Activated CD4-positive, alpha-beta memory T cell treated with anti-CD3 and anti-CD28 coated beads, Interleukin-2, amount 10 ng/mL, durations not matched to agents 7 days and 5 days (primary cell): ENCODE measurements at places on chromosomes 16 and 17. TPM values are rescaled to one million over a fixed set of nuclear protein-coding genes. Genes with fewer than 3 reads are reported as not detected.

- H3K27me3 ChIP-seq, result no peaks in the 10 kb centered on the region
- peak overlapping the region; percentile 95 for H3K4me3 ChIP-seq
- DNase-seq, result no peak
- peaks cover 52% of the 10 kb centered on the region for H3K4me1 ChIP-seq
- H3K27ac ChIP-seq, result peak overlapping the region; percentile 95
- H3K36me3 ChIP-seq, result peaks cover 15% of the 10 kb centered on the region
Observed at GRCh38 chr17:49359990-49360795, 1.9 kb downstream of the ZNF652 start.

GRCh38 chr16:58789351-58789750 is 55.2 kb upstream of the GOT2 start:
- no peak for DNase-seq
- H3K36me3 ChIP-seq, result no peaks in the 10 kb centered on the region
- H3K27me3 ChIP-seq, result peaks cover 6% of the 10 kb centered on the region
- no peak overlapping the region for H3K4me3 ChIP-seq
- no peak overlapping the region for H3K27ac ChIP-seq

DNA sequence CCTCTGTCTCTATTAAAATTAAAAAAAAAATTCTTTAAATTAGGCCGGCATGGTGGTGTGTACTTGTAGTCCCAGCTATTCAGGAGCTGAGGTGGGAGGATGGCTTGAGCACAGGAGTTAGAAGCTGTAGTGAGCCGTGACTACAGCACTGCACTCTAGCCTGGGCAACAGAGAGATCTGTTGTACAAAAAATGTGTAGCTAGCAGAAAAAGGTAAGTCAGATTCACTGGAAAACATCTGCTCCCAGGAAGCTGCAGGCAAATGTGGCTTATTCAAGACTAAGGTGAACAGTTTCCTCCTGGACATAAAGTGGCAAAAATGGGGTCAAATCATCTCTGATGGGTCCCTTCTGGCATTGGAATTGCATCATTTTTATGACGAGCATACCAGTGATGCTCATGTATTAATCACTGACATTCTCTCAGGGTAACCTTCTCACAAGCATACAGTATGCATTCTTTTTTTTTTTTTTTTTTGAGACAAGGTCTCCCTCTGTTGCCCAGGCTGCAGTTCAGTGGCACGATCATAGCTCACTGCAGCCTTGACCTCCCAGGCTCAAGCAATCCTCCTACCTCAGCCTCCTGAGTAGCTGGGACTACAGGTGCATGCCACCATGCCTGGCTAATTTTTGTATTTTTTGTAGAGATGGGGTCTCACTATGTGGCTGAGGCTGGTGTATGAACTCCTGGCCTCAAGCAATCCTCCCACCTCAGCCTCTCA is 48.7 kb downstream of the CPPED1 start:
- no peaks in the 10 kb centered on the region for H3K27me3 ChIP-seq
- no peak overlapping the region for H3K27ac ChIP-seq
- DNase-seq, result no peak
- H3K36me3 ChIP-seq, result peaks cover 13% of the 10 kb centered on the region

DNA sequence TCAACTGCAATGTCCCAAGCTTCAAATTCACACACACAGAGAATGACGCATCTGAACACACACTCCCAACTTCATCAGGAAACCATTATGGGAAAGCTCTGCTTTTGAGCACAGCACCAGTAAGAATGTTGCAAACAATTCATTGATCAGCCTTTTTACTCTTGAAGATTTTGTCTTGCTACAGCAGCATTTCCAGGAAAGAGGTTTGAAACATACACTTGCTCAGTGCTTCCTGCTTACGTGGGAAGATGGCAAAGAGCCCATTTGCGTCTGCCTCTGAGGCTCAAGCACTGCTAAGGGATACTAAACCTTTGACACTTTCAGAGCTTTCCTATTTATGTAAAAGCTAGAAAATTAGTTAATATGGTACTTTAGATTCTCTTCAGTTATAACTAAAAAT is 77.2 kb upstream of the MON1B start:
- H3K36me3 ChIP-seq, result no peaks in the 10 kb centered on the region
- no peak for DNase-seq
- no peaks in the 10 kb centered on the region for H3K27me3 ChIP-seq

- no peaks in the 10 kb centered on the region for H3K27me3 ChIP-seq
- no peak overlapping the region for H3K4me3 ChIP-seq
- DNase-seq, result no peak
- H3K27ac ChIP-seq, result no peak overlapping the region
- peaks cover 49% of the 10 kb centered on the region for H3K4me1 ChIP-seq
Observed at GRCh38 chr17:59149051-59149450, 5.9 kb downstream of the SKA2 start.

DNA sequence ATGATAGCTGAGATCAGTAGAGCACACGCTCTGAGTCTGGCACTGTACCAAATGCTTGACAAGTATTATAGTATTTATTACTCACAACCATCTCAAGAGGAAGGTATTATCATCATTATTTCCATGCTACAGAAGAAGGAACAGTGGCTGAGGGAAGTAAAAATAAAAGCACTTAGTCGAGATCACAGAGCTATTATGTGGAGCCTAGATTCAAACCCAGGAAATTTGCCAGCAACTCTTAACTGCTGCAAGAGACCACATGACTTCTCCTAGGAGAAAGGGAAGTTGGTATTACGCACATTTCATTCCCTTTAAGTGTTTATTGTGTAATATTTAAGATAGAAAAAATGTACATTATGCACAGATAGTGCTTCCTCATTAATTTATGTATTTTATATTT is 1.0 kb upstream of the RHOT1 start:
- no peaks in the 10 kb centered on the region for H3K27me3 ChIP-seq
- peaks cover 7% of the 10 kb centered on the region for H3K36me3 ChIP-seq
- no peak for DNase-seq
- H3K4me3 ChIP-seq, result peak overlapping the region; percentile 70
- H3K27ac ChIP-seq, result peak overlapping the region; percentile 65

DNA sequence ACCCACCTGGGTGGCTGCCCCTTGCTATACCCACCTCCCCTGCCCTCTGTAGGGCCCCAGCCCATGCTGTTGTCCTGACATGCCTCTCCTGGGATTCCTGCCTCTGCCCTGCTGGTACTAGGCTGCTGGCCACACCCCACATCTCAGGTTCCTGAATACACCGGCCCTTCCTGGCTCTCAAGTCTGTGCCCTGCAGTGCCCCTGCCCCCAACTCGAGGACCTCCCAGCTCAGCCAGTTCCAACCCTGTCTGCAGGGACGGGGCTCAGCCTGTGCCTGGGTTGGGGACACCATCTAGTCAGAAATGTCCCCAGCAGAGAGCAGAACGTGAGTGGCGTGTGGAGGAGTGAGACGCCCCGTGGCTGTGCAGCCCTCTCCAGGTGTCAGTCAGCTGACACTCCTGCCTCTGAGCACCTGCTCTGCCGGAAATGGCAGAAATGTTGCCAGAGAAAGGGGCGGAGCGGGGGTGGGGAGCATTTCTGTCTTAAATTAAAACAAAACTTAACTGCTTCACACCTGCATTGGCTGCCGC is 28.7 kb downstream of the ACSF3 start:
- H3K4me3 ChIP-seq, result no peak overlapping the region
- DNase-seq, result peak; percentile 35
- H3K4me1 ChIP-seq, result peaks cover 9% of the 10 kb centered on the region
- no peak overlapping the region for H3K27ac ChIP-seq
- peaks cover 56% of the 10 kb centered on the region for H3K36me3 ChIP-seq

- H3K36me3 ChIP-seq, result no peaks in the 10 kb centered on the region
- H3K4me3 ChIP-seq, result no peak overlapping the region
- DNase-seq, result peak; percentile 38
- H3K27me3 ChIP-seq, result peaks cover 26% of the 10 kb centered on the region
- H3K4me1 ChIP-seq, result no peaks in the 10 kb centered on the region
Observed at GRCh38 chr17:68613739-68614298, 12.7 kb upstream of the FAM20A start.

DNA sequence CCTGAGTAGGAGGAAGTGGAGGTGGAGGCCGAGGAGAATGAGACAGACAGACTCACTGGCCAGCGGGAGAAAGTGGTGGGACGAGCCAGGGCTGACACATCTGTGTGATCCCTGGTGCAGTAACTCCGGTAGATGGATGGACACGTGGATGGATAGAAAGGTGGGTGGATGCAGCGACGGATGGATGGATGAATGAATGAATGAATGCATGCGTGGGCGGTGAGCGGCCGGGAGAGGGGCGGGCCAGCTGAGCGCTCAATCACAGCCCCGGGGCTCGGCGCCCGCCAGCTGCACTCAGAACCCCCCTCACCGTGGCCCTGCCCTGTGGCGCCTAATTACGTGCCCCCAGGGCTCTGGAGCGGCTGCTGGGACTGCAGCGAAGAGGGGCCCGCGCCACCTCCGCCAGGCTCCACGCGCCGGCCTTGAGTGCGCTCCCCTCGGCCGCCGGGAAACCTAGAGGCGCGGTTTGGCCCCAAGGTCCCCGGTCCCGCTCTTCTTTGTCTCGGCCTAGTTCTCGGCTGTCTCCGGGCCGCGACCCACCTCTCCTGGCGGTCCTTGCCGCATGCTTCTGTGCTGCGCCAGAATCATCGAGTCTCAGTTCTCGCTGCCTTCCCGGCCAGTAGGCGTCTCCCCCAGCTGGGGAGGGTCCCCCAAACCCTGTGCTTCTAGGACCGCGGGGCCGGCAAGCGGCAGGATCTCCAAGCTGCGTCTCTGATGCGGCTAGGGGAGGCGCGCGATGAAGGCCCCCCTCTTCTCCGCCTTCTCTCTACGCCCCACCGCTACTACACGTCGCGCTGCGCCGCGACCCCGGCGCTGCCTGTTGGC is 41.0 kb downstream of the RAI1 start:
- DNase-seq, result no peak
- H3K27me3 ChIP-seq, result peaks cover 45% of the 10 kb centered on the region
- H3K4me3 ChIP-seq, result no peak overlapping the region
- H3K27ac ChIP-seq, result no peak overlapping the region
- H3K4me1 ChIP-seq, result peaks cover 29% of the 10 kb centered on the region

DNA sequence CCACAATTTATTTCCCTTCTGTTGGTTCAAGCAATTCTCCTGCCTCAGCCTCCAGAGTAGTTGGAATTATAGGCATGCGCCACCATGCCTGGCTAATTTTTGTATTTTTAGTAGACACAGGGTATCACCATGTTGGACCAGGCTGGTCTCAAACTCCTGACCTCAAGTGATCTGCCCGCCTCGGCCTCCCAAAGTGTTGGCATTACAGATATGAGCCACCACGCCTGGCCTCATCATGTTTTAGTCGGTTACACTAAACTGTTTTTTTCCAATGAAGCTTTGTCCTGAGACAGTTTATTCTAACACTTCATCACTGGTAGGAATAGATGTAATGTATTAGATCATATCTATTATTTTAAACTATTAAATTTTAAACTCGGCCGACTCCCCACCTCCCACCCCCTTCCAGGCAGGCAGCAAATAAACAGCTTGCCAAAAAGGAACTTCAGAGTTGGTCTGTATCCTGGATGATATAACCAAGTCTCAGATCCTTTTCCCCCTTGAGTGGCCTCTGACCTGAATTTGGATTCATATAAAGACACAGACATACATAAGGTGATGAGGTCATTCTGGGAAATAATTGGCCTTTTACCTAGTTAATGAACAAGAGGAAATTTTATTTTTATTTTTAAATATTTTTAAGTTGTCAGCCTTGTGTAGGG is 18.4 kb upstream of the CORO6 start:
- H3K27me3 ChIP-seq, result no peaks in the 10 kb centered on the region
- no peak overlapping the region for H3K4me3 ChIP-seq
- peaks cover 20% of the 10 kb centered on the region for H3K4me1 ChIP-seq
- H3K27ac ChIP-seq, result no peak overlapping the region
- peaks cover 28% of the 10 kb centered on the region for H3K36me3 ChIP-seq

- no peak overlapping the region for H3K27ac ChIP-seq
- DNase-seq, result no peak
- H3K27me3 ChIP-seq, result no peaks in the 10 kb centered on the region
- H3K4me3 ChIP-seq, result no peak overlapping the region
- H3K36me3 ChIP-seq, result no peaks in the 10 kb centered on the region
Observed at GRCh38 chr16:13557418-13557817, 362.5 kb upstream of the ERCC4 start.

- no peak overlapping the region for H3K27ac ChIP-seq
- H3K4me3 ChIP-seq, result no peak overlapping the region
- H3K27me3 ChIP-seq, result peaks cover 38% of the 10 kb centered on the region
- no peak for DNase-seq
- peaks cover 10% of the 10 kb centered on the region for H3K4me1 ChIP-seq
Observed at GRCh38 chr17:43550754-43551153, 4.6 kb upstream of the ETV4 start.

- H3K36me3 ChIP-seq, result no peaks in the 10 kb centered on the region
- DNase-seq, result no peak
- H3K4me1 ChIP-seq, result peaks cover 17% of the 10 kb centered on the region
Observed at GRCh38 chr17:4514206-4514605, 15.5 kb downstream of the SPNS2 start.

GRCh38 chr16:24015923-24016322 is 180.1 kb downstream of the PRKCB start:
- no peaks in the 10 kb centered on the region for H3K36me3 ChIP-seq
- no peaks in the 10 kb centered on the region for H3K27me3 ChIP-seq
- peaks cover 35% of the 10 kb centered on the region for H3K4me1 ChIP-seq

DNA sequence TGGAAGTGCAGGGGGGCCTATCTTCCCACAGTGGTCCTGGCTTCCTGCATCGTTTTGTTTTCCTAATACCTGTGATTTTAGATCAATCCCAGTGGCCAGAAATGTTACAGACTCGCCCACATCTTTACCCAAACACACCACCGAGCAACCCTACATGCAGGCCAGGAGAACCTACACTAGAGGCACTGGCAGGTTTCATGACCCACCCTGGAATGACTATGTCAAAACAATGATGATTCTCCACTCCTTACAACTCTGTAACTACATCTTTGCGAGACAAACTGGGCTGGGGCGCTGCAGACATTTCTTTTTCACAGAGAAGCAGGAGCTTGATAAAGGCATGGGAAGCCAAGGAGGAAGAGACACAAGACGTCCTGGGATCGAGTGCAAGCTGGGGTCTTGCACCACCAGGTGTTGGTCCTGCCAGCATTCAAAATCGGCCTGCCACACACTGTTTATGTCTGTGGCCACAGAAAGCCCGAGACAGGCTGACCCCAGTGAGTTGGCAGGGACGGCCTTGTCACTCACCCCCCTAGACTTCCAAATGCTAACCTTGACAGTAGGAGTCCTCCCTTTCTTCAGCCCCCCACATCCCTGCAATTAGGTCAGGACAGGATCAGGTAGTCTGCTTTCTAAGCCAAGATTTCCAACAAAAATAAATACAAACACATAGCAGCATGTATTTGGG is 32.5 kb downstream of the UBE2O start:
- DNase-seq, result no peak
- no peaks in the 10 kb centered on the region for H3K36me3 ChIP-seq
- H3K27me3 ChIP-seq, result no peaks in the 10 kb centered on the region
- H3K4me3 ChIP-seq, result no peak overlapping the region
- H3K4me1 ChIP-seq, result peaks cover 4% of the 10 kb centered on the region

GRCh38 chr17:57810721-57811637 is 38.9 kb downstream of the MRPS23 start:
- no peak overlapping the region for H3K27ac ChIP-seq
- H3K4me1 ChIP-seq, result no peaks in the 10 kb centered on the region
- no peak for DNase-seq
- no peaks in the 10 kb centered on the region for H3K36me3 ChIP-seq
- H3K27me3 ChIP-seq, result peaks cover 51% of the 10 kb centered on the region

TOP2A gene
- total RNA-seq, result 373 TPM

UTS2R gene
- total RNA-seq, result not detected

TBX6 gene
- 1.9 TPM for total RNA-seq

DPEP2NB gene
- not detected for total RNA-seq

CDH5 gene
- not detected for total RNA-seq

ODAD4 gene
- total RNA-seq, result 2.0 TPM

KRT31 gene
- total RNA-seq, result not detected
